Uterus (tissue), 4 donors: ENCODE measurements at places on chromosomes 5 and 9.

DNA sequence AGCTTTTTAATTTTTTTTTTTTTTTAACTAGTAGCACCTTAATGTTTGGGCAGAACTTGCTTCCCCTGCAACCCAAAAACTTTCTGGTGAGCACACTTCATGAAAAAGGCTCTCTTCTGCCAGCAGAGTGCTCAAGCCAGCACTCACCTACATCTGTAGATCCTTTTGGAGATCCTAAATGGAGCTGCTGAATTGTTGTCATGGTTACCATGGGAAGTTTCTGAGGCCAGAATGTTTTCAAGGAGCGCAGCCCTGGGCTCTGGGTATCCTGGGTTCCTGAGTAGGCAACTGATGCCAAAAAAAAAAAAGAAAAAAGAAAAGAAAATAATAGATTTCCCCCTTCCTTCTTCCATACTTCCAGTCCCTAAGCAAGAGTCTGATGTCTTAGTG is 3.1 kb upstream of the CPEB4 start:
- DNase-seq = no peak

GRCh38 chr9:97299809-97300414 is 7.5 kb upstream of the CCDC180 start:
- DNase-seq = no peak

DNA sequence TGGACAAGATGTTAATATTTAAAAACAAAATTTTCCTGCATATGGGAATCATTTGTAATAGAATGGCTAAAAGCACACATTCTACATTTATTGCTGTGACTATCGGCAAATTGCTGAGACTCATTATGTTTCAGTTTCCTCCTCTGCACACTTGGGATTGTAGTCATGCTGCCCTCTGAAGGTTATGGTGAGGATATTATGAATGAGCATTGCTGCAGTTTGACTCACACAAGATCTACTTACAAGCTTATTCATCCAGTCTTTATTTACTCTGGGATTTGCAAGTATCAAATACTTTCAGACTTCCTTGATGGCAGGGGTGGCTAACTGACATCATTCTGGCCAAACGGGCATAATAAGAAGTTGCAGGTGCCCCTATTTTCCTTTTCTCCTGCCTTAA is 9.5 kb upstream of the NFIL3 start:
- no peak for DNase-seq

DNA sequence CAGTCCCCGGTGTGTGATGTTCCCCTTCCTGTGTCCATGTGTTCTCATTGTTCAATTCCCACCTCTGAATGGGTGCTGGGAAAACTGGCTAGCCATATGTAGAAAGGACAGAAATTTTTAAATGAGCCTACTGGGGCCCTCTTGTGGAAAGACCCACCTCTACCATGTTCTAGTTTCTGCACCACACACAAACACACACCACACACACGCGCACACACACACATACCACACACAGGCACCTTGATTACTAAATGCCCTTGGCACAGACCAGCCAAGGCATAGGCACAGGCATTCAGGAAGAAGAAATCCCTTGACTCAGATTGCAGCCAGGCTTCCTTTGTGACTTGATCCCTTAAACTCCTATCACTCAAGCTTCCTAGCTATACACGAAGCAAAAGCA is 60.5 kb downstream of the SIL1 start:
- no peak for DNase-seq

DNA sequence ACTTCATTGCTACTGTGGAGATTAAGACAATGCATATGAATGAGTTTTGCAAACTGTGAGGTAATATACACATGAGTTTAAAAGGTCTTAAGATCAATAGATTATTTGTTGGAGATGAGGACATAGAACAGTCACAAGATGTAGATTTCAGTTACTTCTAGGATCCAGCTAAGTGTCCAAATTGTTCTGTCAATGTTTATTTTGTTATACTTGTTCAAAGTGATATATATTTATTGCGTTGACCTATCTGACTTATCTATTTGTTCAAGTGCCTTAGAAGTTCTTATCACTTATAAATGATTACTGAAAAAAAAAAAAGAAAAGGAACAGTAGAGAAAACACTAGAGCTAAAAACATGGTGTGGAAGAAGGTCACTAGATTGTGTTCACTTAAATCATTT is 75.6 kb upstream of the GRIN3A start:
- DNase-seq = no peak

- DNase-seq = no peak
Measured at GRCh38 chr9:97747201-97747965, 50.2 kb upstream of the XPA start.

DNA sequence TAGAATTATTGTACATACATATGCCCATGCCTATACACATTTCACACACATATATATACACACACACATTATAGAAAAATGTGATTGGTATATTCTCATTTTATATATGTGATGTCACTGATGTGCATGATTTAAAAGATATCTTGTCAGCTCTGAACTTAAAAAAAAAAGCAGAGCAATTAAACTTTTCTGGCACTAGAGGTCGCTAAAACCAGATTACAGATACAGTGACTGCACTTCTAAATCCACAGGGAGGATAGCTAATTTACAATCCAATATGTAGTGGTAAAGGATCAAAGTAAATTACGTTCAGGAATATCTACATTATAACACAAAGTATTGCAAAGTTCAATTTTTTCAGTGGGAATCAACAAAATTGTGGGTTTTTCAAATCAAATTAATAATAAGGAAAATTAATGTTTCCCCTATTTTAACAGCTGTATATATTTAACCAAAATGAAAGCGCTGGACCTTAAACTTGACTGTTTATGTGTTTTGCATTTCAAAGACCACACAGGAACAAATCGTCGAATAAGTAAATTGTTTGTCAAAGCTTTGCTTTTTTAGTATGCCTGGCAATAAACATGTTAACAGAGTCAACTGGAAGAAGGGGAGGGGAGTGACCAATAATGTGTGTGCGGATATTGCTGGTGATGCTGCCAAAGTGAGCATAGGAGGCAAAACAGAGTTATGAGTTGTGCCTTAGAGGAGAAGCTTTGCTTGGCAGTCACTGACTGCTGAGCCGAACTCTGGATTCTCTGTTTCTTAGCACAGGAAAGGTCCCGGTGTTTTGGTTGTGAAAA is 1201.4 kb upstream of the C9orf72 start:
- no peak for DNase-seq

GRCh38 chr9:129613520-129614175 is 7.3 kb downstream of the C9orf50 start:
- no peak for DNase-seq

DNA sequence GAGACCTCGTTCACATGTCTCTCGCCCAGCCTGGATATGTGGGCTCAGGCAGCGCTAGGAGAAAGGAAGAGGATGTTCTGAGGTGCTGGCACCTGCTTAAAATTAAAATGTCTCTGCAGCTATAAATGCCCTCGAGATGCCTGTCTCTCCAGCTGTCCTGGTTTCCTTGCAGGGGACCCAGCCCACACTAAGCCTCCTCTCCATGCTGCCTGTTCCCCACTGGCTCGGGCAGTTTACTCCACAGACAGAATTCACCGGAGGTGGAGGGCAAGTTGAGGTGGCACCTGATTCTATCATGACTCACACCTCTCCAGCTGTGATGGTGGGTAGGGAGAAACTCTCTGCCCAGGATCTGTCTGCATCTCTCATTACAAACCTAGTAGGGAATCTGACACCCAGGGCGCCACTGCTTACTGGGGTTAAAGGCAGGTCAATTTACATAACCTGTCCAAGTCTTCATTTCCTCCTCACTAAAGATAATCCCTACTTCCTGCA is 420.9 kb downstream of the SPOCK1 start:
- DNase-seq = no peak

DNA sequence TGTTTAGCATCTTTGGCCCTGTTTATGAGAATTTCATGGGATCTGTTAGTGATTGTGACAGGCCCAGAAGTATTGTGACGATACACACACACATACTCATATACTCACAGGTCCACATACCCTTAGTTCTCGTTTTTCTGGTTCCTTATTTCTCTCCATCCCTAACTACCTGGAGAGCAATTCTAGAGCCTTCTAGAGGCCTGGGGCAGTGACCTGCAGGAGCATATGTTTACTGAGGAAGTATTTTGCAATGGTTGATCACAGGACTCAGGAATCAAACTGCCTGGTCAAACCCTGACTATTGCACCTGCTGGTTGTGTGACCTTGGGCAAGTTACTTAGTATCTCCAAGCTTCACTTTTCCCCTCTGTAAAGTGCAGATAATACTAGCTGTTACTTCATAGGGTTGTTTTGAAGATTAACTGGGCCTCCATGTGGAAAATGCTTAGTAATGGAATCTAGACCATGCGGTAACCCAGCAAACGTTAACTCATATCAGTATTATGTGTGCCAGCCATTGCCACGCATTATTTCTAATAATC is 8.7 kb downstream of the PAPPA start:
- DNase-seq = no peak

DNA sequence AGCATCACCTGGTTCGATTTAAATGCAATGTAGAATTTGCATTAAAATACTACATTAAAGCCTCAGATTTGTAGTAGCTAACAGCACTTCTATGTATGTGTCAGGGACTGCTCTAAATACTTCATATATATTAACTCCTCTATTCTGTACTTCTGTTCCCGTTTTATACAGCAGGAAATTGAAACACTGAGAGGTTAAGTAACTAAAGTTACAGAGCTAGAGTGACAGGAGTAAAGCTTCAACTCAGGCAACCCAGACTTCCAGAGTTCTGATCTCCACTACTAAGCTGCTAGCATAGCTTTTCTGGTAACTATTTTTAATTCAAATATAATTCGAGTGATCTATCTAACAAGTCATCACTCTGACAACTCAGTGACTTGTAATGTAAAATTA is 619 bp upstream of the APC start:
- no peak for DNase-seq

DNA sequence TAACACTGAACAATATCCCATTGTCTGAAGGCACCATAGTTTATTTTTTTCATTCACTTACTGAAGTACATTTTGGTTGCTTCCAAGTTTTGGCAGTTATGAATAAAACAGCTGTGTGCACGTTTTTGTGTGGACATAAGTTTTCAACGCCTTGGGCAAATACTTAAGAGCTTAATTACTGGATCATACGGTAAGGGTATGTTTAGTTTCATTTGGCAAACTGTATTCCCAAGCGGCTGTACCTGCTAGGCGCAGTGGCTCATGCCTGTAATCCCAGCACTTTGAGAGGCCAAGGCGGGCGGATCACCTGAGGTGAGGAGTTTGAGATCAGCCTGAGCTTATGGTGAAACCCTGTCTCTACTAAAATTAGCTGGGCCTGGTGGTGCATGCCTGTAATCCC is 63.7 kb upstream of the FAM120A start:
- DNase-seq = no peak

- no peak for DNase-seq
Measured at GRCh38 chr9:125325826-125326225, 64.2 kb downstream of the GAPVD1 start.

DNA sequence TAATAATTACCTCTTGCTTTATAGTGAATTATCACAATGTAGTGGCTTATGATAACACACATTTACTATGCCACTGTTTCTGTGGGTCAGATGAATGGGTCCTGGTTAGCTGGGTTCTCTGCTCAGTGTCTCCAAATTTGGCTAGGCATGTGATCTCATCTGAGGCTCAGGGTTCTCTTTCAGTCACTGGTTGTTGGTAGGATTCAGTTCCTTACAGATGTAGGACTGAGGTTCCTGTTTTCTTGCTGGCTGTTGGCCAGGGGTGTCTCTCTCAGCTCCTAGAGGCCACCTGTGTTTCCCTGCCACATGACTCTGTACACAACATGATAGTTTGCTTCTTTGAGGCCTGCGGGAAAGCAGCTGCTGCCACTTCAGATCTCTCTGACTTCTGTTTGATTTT is 7.1 kb downstream of the NFX1 start:
- DNase-seq = no peak

DNA sequence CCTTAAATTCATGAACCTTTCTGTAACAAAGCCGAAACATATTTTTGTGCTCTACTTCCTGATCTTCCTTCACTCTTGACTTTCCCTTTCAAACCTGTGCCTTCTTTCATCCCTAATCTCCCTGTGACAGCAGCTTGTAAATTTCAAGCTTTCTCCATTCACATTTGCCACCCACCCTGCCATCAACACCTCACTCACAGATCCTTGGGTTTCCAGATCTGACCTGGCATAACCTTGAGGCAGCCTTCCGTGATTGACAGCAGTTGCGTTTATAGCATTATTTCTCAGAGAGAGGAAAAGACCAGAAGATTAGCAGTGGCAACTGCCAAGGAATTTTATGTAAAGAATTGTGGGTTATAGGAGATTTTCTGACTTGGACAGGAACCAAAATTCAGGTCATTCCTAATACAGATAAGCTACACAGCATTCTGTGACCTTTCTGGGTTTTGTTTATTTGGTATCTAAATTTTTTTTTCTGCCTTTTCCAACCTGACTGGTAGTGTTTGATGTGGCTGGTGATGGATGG is 260.0 kb downstream of the NR2F1-AS1 start:
- DNase-seq = no peak

- no peak for DNase-seq
Measured at GRCh38 chr9:92989561-92989960, 42.2 kb downstream of the FGD3 start.

- no peak for DNase-seq
Measured at GRCh38 chr5:141966963-141967333, 2.0 kb upstream of the RNF14 start.

DNA sequence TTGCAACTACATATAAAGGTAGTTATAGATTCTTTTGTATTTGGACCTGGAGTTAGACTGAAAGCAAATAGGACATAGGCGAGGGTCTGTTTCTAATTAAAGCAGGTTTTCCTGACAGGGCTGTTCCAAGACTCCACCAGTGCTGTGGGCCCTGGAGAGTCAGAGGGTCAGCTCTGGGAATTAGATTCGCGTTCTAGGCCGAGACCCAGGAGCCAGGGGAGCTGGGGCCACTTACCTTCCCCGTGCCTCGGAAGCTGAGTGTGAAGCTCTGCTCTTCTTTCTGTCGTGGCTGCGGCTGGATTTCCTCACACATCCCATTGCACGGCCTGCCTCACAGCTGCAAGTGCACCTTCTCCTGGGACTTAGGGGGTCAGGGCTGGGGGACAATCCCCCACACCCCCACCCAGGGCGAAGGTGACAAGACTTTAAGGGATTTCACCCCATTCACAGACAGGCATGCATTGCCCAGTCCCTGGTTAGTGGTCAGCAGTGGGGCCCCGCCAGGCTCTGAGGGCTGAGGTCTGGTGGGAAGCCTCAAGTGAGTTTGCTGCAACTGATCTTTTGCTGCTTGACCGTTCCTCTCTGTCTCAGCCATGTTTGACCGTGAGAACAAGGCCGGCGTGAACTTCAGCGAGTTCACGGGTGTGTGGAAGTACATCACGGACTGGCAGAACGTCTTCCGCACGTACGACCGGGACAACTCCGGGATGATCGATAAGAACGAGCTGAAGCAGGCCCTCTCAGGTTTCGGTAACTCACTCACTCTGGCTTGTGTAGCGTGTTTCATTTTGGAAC is 15.3 kb upstream of the AHRR start:
- no peak for DNase-seq

DNA sequence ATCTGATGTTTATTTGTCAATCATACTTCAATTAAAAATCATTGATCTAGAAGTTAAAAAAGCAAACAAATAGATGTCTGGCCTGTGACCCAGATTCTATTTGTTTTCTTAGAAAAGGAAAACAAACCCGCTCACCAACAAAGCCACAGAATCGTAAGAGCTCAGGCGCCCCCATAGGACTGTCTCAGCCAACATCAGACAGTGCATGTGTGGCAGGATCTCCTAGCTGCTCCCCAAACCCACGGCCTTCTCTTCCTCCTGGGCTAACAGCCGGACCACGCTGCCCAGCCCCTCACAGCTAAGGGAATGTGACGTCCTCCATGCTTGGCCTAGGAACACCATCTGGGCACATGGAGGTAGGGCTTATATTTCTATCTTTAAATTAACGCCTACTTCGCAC is 19.4 kb downstream of the OR2Y1 start:
- no peak for DNase-seq

GRCh38 chr5:62268234-62268633 is 37.8 kb upstream of the KIF2A start:
- no peak for DNase-seq
